Stimulated activated CD8-positive, alpha-beta memory T cell treated with anti-CD3 and anti-CD28 coated beads, Interleukin-4, amount 100 ng/mL, for 24 hours (primary cell): ENCODE measurements at places on chromosomes 12 and 14.

DNA sequence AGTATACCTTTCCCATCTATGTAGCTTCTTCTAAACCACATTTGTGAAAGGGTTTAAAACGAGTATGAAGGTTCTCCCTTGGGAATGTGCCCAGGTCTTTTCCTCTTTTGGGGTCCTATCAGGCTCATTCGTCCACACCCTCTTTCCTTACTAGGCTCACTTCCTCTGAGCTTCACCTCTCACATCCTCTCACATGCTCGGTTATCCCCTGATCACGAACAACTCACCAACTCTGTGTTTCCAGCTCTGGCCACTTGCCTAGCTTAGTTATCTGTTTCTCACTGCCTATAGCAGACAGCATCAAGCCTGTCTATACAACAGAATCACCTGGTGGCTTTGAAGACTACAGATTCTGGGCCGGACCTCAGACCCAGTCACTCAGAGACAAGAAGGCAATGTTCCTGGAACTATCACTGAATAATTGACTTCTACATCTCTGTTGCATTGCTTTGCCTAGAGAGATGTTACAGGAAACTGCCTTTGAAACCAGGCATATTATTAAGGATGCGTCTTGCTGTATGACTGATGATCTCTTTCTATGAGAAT lies 158.2 kb downstream of the FOXN3 start:
- no peak for DNase-seq

GRCh38 chr12:123041042-123041531 lies 60.6 kb downstream of the ARL6IP4 start:
- no peak for DNase-seq

DNA sequence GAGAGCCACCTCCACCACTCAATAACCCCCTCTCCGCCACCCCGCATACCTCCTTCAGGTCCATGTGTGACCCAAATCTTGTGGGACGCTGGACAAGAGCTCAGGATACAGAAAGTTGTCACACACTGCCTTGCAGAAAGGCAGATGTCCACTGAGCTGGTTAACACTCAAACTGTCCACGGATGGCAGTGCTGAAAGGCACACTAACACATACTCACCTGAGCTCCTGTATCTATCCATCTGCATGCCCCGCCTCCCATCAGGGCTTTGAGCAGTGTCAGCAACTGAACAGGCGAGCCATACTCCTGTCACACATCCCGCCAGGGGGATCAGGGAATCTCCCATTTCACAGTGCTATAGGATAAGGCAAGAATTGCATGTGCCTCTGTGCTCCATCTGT lies 642.0 kb downstream of the GALC start:
- no peak for DNase-seq

DNA sequence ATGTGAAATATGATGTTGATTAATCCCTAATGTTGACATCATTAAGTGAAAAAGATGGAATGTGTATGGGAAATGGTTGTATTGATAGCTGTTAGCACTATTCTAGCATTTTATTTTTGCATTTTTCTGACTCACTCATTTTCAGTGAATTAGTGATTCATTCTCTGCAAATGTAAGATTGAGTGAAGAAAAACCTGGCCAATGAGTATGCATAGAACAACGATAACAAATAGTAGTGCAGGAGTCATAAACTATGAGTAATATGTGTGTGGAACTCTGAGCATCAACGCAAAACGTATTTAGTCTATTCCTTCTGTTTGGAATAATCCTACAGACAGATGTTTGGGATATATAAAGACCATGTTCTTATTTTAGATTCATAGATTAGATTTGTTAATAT lies 76.3 kb upstream of the RTL1 start:
- no peak for DNase-seq

DNA sequence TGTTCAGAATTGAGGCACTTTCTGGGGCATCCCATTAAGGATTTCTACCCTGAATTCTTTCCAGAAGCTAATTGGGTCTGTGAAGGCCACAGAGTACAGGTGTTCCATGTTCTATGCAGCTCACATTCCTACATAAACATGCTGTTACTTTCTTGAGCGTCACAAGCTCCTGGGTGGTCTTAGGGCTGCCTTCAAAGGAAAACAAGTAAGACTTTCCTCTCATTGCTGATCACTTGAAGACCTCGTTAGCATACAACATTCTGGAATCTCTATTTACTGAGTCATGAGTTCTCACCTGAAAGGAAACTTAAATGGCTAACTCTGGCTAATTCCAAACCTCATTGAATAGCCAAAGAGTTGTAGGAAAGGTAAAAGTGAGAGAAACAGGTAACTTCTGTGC lies 63.0 kb upstream of the HMGA2 start:
- DNase-seq, result no peak

GRCh38 chr14:62081012-62081612 lies 318.9 kb downstream of the SNAPC1 start:
- DNase-seq, result no peak

- no peak for DNase-seq
Measured at GRCh38 chr14:69316449-69317101, 56.6 kb downstream of the GALNT16 start.
